ENCODE measurements at places on chromosomes 7 and 10.

DNA sequence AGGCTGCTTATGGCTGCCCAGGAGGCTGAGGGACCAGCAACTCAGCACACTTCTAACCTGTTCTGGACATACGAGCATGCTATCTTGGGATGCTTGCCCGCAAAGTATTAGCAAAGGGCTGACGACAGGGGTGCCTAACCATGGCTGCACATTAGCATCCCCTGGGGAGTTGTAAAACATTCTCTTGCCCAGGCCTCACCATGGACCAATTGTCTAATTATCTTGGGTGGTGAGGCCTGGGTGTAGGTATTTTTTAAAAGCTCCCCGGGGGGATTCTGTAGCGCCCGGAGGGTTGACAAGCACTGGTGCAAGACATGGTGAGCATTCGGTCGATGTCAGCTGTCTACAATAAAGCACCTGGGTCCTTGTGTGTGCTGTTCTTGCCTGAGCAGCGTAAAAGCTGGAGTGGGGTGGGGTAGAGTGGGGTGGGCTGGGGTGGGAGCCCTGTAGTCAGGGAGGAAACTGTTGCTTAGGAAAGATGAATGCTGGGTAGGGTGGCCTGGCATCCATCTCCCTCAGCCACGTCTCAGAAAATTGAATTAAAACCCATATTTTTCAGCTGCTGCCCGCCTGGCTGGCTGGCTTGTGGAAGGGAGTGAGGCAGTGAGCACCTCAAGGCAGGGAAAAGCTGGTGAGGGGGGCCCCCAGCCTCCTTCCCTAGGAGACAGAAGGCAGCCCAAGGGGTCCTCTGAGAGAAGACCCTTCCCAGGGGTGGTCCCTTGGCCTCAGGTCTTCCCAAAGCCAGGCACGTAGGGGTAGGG is 2.9 kb upstream of the ADCYAP1R1 start:
- no peak for ATAC-seq

GRCh38 chr10:60209874-60210570 is 179.7 kb downstream of the ANK3 start:
- ATAC-seq, result peak; percentile 21

DNA sequence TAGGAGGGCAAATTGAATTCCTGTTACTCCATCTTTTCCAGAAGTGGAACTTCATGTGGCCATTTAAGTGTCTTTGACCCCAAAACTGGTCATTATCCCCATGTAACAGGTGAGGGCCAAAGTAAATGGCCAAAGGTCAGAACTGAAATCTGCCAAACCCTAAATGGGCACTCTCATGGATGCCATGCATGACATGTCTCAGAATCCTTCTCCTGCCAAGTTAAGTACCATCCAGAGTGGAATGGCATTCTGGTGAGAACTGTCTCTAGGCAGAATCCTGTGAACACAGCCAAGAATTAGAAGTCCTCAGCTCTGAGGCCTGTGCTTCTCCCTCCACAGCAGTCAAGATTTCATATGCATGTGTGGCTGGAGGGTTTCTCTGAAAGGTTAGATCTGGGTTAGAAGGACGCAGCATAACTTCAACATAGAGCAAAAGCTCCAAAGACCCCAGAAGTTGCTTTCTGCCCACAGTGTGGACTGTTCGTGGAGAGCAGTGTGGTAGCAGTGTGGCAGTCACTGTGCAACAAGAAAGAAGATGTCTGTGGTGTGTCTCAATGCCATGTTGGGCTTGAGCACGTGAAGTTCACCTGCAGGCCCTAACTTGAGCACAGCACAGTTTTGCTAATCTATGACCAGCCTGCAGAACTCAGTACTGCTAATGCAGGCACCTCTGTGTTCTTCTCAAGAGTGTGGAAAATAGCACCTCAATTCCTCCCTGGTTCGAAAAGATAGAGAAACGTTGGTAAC is 121.3 kb downstream of the ADCY1 start:
- ATAC-seq, result no peak

- ATAC-seq, result no peak
These were observed 124.0 kb upstream of the PRSS58 start for GRCh38 chr7:142381727-142382390.

All from activated T-helper 17 cell treated with anti-CD3 and anti-CD28 coated beads, Interleukin-2, amount 50 U/mL, for 72 hours (primary cell).